ENCODE measurements at places on chromosomes 3 and 15. TPM values are rescaled to one million over a fixed set of nuclear protein-coding genes. Genes with fewer than 3 reads are reported as not detected.

The CDHR4 gene
- total RNA-seq: not detected

The ABI3BP gene
- 1.3 TPM for total RNA-seq

The TRH gene
- not detected for total RNA-seq

The GOLGA8Q gene
- total RNA-seq: 1.2 TPM

The FBXO40 gene
- not detected for total RNA-seq

The GOLGA8R gene
- 1.2 TPM for total RNA-seq

The HRH1 gene
- total RNA-seq: 4.5 TPM

The GHSR gene
- total RNA-seq: not detected

The CCR9 gene
- total RNA-seq: not detected

The POLQ gene
- 4.0 TPM for total RNA-seq

The CRYBG3 gene
- 5.8 TPM for total RNA-seq

The CISH gene
- total RNA-seq: 0.20 TPM

The CGNL1 gene
- 0.98 TPM for total RNA-seq

The SKOR1 gene
- 0.05 TPM for total RNA-seq

Data from NCI-H460 (cell line).